ENCODE measurements at places on chromosomes 4 and X.
A peak's percentile ranks its signal among the peaks of the same experiment; 100 is the strongest.

DNA sequence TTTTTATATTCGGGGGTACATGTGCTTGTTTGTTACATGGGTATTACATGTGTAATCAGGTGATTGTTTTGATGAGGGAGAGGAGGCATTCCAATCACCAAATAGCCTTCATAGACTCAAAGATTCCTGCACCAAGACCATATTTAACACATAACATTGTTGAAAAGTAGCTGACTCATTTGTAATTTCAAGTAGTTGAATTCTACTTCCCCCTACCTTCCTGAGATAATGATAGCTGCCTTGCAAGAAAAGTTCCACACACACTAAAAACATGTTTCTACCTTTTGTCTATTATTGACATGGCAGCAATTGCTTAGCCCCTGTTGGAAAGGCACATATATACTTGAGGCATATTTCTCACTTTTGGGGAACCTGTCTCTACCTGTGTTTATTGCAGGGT lies 16.1 kb downstream of the PGAM4 start:
- DNase-seq, result no peak

DNA sequence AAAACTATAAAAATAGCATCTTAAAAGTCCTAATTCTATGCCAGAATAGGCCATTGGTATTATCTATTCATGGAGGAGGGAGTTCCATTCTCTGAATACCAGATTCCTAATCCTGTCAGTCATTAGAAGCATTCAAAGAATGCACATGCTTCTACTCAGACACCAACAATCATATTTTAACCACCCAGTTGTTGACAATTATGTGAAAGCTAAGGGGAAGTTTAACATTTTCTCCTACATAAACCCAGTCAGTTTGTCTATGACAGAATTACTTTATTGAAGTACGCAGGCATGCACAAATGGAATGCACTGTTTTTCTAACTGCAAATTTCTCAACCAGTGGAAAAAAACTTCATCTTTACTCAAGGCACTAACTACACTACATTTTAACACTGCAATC lies 69.6 kb upstream of the MTNR1A start:
- DNase-seq, result no peak

- no peak for DNase-seq
Observed at GRCh38 chrX:136639506-136640176, 8.3 kb upstream of the CD40LG start.

- no peak for DNase-seq
Observed at GRCh38 chrX:149570668-149571067, 16.6 kb downstream of the MAGEA9B start.

- no peak for DNase-seq
Observed at GRCh38 chr4:178414042-178414441, 971.8 kb upstream of the AGA start.

- DNase-seq, result no peak
Observed at GRCh38 chr4:7411896-7412553, 22.7 kb downstream of the PSAPL1 start.

- no peak for DNase-seq
Observed at GRCh38 chrX:43666311-43666912, 10.3 kb downstream of the MAOA start.

GRCh38 chr4:39933671-39934590 lies 43.8 kb downstream of the PDS5A start:
- DNase-seq, result no peak

DNA sequence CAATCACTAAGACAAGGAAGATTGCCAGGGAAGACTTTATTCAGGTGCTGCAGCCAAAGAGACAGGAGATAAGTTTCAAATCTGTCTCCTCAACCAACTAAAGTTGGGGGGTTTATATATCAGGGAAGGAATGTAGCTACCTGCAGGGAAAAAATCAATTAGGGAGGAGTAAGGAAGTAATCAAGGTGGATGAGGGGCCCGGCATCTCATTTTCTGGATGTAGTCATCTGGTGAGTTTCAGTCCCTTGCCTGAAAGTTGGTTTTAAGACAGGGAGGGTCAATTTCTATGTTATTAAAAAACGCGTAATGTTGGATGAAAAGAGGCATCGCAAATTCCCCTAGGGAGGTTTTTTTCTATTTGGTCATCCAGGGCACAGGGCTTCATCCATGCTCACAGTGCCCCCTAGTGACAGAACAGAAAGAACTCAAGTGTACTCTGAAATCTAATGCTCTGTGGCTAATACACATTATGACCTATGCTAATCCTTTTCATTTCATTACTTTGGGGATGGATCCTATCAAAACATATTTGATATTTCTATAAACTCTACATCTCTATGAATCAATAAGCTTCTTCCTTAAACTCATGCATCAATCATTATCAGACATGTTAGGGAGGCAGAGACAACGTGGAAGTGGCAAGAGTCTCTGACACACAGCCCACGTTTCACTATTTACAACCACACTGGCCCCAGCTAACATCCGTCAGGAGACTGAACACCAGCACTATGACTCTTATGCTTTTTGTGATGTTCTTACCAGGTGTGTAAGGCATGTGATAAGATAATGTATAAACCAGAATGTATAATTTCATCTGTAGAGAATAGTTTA lies 1577.0 kb upstream of the TENM3 start:
- DNase-seq, result peak; percentile 13

- no peak for DNase-seq
Observed at GRCh38 chr4:163663454-163664225, 169.2 kb downstream of the TMA16 start.

DNA sequence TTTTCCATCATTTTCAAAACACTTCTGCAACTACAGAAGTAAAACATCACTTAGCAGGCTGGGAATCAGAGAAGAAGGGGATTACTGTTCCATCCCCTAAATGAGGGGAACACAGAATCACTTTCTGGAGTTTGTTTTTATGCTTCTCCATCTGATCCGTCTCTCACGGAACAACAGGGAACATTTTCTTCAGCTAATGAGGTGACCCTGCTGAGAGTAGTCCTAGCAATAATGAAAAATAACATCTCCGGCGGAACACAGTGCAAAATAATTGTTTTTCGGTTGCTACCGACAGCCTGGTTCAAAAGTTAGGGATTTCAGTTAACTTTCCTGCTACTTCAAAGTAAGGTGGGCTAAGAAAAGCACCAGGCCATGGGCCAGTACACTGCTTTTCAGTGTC lies 322.9 kb downstream of the UNC5C start:
- no peak for DNase-seq

GRCh38 chr4:185587427-185588161 lies 52.3 kb upstream of the PDLIM3 start:
- DNase-seq, result no peak

DNA sequence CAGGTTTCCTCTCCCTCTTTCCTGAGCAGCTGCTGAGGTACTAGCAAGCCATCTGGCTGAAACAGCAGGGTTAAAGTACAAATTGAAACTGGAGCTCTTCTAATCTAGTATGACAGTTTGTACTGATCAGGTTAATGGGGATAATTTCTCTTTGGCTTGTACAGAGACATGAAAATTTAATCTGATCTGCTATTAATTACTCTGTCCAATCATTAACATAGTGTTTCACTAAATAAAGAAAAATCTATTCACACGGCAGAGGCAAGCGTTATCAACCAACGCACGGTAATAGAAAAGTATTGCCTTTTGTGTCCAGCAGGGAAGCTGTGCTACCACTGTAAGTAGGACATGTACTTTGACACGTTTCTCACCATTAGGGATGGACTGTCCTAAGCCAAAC lies 71.1 kb downstream of the IGSF1 start:
- DNase-seq, result no peak

GRCh38 chrX:108034725-108035124 lies 10.1 kb upstream of the VSIG1 start:
- no peak for DNase-seq

DNA sequence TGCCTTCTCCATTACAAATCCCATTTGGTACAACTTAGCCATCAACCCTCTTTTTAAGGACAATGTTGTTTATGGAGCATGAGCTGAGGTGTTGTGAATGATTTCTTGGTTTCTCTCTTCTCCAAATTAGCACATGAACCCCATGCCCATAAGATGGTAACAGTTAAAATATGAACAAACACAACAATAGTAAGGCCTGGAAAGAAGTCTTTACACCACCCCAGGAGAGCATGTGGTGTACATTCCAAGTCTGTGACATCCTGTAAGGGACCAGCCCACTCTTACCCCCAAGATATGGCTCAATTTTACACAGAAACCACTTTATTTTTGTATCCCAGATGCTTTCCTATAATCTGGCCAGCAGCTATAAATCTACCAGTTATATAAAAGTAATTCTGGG lies 226.1 kb downstream of the COX18 start:
- no peak for DNase-seq

DNA sequence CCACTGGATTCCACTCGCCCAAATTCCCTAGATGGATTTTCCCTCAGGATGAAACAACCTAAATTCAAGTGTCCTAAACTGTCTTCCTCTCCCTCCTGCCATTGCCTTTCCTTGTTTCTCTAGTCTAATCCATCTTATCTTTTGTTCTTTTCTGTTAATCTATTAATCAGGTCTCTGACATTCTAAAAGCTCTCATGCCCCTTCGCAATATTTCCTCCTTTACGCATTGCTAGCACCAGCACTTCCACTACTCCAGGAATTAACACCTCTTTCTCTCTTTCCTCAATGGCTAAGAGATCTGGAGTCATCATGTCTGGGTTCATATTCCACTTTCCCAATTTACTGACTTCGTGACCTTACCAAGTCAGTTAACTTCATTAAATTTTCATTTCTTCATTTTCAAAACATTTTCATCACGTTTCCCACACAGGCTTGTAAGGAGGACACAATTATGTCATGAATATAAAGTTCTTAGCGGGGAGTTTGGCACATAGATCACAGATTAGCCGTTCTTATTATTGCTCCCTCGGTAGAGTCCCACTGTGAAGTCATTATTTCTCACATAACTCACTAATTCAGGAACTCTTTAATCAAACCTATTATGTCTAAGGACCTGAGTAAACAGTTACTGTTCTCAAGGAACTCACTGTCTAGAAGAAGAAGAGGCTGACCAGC lies 45.3 kb downstream of the FAT4 start:
- DNase-seq, result no peak

DNA sequence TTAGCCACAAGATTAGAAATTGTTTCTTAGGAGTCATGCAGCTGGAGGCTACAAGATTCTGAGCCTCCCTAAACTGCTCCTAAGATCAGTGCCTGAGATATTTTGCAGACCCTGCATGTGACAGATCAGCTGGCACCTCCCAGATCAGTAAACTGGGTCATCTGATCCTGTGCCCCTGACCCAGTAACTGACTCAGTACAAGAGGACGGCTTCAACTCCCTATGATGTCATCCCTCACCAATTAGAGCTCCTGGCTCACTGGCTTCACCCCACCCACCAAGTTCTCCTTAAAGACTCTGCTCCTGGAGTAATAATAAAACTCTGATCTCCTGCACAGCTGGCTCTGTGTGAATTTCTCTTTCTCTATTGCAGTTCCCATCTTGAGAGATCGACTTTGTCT lies 45.4 kb upstream of the PNPLA4 start:
- no peak for DNase-seq

DNA sequence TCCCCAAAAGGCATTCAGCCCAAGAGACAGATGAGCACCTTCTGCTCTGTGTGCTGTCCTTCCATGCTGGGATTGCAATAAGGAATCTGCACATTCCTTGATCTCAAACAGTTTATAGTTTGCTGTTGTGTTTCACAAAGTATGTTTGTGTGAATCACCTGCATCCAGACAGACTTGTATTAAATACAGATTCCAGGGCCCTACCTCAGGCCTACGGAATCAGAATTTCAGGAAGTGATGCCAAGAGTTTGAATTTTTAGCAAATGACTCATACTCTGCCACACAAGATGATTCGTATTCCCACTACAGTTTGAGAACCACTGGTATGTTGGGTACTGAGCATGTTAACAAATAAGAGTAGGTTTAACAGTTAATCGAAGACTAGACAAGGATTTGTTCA lies 7.0 kb downstream of the VAMP7 start:
- no peak for DNase-seq

GRCh38 chr4:90845777-90846176 lies 718.6 kb downstream of the CCSER1 start:
- DNase-seq, result no peak

- DNase-seq, result no peak
Observed at GRCh38 chr4:167711517-167711916, 380.8 kb upstream of the ANXA10 start.

DNA sequence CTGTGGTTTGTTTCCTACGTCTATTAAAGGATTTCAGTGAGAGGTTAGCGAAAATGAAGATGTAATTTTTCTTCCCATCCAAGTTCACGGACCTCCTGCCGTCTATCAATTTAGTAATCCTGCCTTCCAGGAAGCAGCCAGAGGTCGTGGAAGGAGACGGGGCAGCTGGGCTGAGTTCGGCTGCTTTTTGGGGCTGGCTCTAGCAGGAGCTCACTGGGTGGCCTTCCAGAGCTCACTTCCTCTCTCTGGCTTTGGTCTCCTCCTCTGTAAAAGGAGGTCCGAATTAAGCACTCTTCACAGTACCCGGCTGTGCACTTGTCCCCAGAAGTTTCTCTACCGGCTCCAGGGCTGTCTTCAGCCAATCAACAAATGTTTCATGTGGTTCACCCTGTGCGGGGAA lies 295.4 kb downstream of the BCOR start:
- DNase-seq, result no peak

DNA sequence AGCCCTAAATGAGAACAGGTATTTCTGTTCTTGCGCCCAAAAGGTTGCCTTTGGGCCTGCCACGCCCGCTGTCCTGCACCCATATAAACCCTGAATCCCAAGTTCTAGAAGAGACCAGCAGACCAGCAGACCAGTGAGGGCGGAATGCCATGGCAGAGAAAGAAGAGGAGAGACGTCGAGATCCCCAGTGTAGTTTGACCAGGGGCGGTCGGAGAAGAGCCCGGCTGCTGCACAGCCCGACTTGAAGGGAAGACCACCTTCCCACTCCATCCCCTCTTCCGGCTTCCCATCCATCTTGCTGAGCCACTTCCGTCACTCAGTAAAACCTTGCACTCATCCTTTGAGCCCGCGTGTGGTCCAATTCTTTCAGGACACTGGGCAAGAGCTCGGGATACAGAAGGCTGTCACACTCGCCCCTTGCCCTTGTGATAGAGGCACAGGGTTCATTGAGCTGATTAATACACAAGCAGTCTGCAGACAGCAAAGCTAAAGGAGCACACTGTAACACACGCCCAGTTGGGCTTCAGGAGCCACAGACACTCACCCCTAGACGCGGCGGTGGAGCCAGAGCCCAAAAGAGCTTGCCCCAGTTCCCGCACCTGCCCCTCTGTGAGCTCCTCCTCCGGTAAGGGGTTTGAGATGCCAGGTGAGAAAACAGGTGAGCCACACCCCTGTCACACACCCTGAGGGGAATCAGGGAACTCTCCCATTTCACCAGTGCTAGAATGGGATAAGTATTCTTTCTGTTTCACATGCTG lies 230.8 kb downstream of the PCDH10 start:
- no peak for DNase-seq

DNA sequence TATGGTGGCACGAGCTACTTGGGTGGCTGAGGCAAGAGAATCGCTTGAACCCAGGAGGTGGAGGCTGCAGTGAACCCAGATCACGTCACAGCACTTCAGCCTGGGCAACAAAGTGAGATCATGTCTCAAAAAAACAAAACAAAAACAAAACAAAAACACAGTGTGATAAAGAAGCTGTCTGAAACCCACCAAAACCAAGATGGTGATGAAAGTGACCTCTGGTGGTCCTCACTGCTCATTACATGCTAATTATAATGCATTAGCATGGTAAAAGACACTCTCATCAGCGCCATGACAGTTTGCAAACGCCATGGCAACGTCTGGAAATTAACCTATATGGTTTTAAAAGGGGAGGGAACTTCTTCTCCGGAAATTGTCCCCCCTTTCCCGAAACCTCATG lies 29.4 kb upstream of the OPHN1 start:
- DNase-seq, result no peak

- DNase-seq, result no peak
Observed at GRCh38 chr4:76729980-76730379, 168.0 kb downstream of the SOWAHB start.

- no peak for DNase-seq
Observed at GRCh38 chr4:77538144-77538543, 67.5 kb upstream of the CXCL13 start.
